ENCODE measurements at places on chromosomes 2 and 18.

DNA sequence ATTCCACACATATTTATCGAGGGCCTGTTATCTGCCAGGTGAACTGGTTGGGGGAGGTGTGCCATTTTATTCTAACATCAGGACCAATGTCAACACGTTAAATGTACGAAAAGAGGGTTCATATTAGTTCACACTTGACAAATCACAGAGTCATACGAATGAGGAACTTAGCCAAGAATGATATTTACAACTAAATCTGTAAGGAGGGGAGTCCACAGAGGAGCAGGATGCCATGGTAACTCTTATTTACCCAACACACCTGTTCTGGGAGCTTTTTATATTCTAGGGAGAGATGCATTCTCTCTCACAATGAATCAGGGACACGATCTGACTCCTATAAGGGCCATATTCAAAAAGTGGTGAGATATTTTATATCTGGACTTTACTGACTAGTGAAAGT is 144.1 kb downstream of the CDC42EP3 start:
- DNase-seq, result peak; percentile 86

- no peak for DNase-seq
These were observed 471.7 kb upstream of the CDH20 start for GRCh38 chr18:60861575-60861974.

DNA sequence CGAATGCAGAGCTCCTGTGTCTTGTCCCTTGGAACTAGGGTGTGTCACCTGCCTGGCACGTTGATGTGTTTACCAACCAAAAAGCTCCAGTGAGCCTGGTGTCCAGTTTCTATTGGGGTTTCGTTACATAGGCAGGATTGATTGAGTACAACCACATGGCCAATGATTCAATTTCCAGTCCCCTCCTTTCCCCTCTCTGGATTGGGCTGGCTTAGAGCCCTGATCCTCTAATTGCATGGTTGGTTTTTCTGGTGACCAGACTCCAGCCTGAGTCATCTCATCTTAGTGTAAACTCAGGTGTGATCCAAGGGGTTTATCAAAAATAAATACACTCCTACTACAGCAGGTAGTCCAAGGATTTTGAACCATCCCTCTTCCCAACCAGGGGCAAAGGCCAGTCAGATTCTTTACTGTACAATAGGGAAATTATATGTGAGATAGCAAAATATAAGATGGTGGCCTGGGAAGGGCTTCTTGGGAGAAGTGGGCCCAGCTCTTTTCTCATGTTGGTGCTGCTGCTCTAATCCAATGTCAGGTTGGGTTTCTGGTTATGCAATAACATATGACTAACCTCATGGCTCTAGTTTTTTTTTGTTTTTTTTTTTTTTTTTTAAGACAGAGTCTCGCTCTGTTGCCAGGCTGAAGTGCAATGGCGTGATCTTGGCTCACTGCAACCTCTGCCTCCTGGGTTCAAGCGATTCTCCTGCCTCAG is 64.7 kb upstream of the MGAT5 start:
- DNase-seq, result no peak

GRCh38 chr2:179354739-179355537 is 90.3 kb upstream of the SESTD1 start:
- DNase-seq, result no peak

- no peak for DNase-seq
These were observed 685.1 kb upstream of the SLC8A1 start for GRCh38 chr2:41137031-41137430.

- DNase-seq, result no peak
These were observed 156.8 kb upstream of the UNC80 start for GRCh38 chr2:209614690-209615369.

DNA sequence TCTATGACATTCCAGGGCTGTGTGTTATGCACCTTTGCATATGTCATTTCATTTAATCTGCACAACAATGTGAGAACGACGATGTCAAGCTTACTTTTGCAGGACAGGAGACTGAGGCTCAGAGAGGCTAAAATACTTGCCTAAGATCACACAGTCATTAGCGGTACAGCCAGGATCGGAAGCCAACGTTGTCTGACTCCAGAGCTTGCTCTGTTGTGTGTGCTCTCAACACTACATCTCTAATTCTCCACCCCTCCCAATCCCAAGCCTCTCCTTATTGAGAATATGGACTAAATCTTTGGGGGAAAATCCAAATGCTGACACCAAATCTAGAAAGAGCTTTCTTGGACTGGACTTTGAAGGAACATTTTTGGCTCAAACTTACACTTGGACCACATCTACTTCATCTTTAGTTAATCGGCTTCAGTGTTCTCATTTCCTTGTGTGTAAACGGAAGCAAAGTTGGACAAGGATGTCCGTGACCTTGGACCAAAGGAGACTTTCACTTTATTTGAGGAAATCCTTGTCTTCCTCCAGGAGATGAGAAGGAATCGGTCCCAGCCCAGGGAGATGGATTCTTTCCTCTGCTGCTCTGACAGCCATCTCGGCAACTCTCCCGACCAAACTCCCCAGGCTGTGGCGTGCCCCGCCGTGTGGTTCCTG is 242.4 kb downstream of the LPIN1 start:
- DNase-seq, result no peak

DNA sequence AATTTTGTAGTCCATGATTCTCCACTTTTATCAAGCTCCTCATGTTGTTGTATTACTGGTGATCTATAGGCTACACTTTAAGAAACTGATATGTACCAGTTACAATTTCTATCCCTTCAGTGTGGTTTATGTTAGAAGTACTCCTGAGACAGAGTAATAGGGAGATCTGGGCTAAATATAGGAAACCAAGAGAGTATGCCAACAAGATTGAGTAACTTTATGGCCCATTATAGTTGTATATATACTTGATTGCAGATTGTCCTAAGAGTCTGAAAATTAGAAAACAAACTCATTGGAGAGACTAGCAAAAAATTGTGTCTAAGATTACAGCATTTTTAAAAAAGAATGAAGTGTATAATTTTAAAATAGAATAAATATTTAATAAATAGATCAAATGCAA is 605.6 kb downstream of the XIRP2 start:
- no peak for DNase-seq

DNA sequence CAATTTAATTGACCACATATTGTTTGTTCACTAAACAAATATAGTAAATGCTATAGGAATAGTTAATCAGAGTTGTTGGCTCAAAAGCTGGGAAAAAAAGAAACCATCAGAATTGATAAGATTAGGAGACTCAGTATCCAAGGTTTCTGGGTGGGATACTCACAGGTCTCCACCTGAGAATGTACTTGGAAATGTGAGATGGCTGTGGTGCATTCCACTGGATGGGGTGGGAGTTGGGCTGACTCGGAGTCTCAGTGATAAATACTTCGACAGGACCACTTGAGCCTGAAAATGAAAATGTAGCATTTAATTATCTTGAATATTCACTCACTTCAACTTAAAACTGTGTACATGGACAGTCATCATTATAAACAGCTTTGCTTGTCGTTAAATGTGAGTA is 21.2 kb downstream of the FN1 start:
- DNase-seq, result no peak

DNA sequence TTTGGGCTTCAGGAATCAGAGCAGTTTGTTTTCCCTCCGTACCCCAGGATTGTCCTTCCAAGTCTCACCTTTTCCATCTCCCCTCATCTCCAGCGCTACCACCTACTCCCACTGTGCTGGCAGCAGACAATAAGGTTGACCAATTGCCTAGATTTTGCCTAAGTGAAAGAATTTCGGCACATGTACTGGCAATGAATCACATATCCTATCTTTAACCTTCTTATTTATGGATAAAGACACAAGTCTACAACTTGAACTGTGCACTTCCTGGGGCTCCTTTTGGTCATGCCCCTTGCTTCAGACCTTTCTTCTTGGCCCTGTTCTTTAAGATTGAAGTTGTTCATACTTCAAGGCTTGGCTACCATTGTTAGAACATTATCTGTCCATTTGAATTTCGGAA is 71.4 kb downstream of the KCMF1 start:
- no peak for DNase-seq

DNA sequence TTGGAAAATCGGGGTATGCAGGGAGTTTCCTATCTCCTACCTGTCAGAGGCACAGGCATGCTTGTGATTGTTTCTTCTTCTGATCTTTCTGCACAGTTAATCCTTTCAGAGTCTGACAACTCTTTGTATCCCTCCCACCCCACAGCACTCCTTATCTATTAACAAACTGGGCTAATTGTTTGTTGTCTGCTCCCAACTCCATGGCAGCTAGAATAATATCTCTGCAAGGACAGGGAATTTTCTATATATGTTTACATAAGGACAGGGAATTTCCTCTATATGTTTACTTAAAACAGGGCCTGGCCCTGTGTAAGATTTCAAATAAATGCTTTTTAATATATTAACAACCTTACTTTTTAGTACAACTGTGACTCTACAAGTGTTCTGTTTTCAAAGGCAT is 36.0 kb upstream of the VRK2 start:
- DNase-seq, result no peak

DNA sequence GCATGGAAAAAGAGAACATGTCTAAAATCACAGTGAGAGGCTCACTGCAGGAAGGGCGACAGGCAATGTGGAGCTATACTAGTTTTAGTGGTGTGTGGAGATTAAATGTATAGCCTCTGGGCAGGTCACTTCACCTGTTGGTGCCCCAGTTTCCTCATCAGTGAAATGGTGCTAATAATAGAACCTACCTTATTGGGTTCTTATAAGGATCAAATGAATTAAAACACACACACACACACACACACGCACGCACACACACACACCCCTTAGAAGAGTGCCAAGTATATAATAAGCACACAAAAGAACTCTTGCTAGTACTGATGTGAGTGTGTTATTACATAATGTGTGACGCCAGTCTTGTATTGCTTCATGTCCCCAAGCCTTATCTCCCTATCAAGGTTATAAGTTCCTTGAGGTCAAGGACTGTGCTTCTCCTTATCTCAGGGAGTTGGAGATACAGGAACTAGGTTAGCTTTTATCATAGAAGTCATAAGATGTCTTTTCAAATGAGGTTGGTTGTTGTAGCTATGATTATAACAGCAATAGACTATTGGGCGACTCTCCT is 98.0 kb upstream of the CXCR4 start:
- DNase-seq, result no peak

DNA sequence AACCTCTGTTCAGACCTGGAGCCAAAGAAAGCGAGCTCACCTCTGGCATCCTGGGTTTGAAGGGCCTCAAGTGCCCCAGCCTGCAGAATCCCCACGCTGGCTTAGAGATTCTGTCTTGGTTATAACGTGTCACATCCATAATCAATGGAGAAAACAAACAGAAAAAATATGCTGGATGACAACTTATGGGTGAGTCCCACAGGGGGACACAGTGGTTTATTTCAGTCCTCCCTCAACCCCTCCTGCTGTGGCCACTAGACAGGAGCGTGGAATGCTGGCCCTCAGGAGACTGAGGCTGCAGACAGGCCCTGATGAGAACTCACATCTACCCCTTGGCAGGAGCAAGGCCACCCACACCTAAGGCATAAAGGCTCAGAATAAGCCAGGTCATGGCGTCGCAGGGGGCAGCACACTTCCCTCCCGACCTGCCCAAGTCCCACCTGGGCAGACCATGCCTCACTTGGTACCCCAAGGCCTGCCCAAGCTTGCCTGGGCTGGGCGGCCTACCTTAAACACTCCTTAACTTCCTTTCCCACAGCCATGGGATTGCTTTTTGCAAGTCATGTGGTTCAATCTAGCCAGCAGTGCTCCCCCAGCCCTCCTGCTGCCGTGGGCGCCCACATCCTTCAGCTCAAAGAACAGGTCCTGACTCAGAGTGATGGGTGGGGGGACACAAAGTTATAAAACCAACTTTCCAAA is 19.9 kb downstream of the COX7A2L start:
- no peak for DNase-seq

- DNase-seq, result no peak
These were observed 426.9 kb downstream of the PARD3B start for GRCh38 chr2:204972161-204972560.

DNA sequence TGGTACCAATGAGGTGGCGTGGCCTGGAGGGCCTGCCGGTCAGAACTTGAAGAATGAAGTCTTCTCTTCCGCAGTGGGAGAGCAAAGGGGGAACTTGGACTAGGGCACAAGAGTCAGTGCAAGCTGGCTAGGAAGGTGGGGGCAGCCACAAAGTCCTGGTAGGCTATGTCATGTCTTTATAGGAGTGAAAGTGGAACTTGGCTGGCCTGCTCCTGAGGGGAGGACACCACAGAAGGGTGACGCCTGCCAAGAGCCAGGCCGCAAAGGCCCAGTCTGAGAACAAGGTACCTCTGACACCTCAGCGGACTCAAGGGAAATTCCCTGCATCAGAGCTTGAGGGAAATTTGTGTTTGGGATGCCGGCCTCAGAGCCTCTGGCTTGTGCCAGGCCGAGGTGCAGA is 32.2 kb upstream of the MAP3K20 start:
- DNase-seq, result no peak

GRCh38 chr18:40055262-40055661 is 1899.8 kb upstream of the PIK3C3 start:
- DNase-seq, result no peak

DNA sequence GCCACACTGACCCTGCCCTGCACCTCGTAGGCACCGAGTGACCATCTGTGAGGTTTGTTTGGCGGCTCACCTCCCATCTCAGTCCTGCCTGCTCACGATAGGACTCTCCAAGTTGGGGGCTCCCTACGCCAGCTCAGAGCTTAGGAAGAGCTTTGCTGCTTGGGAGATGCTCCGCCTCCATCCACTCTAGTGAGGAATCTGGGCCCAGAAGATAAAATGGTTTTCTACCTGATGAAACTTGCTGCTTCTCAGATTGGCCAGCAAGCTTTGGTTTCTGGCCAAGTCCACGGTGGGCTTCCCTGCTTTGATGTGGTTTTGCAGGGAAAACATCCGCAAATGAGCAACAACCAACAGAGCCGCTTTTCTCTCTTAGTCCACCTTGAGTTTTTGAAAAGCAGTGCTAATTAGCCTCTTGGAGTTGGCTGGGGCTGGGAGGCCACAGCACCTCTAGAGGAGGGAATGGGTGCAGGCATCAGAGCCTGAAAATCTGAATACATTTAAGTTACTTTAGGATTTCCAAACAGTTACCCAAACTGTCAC is 42.2 kb downstream of the THNSL2 start:
- DNase-seq, result no peak

- DNase-seq, result no peak
These were observed 1325.2 kb upstream of the DDX18 start for GRCh38 chr2:116489292-116489691.

GRCh38 chr2:174914853-174915760 is 90.1 kb downstream of the CHN1 start:
- no peak for DNase-seq

DNA sequence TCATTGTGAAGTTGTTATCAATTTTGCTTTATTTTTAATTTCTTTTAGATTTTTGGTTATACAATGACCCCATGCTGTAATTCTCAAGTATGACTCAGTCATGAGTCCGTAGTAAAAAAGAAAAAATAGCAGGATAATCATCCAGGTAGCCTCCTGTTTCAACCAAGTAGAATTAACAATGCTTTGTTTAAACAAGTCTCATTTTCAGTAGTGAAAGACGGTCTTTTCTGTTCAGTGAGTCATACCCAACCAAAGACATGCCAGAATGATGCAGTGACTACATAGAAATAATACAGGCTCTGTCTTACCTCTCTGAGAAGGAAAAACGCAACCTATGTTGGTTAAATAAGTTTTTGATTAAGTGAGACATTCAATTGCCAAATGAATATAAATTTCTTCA is 67.8 kb upstream of the DSC1 start:
- DNase-seq, result no peak

All from NCI-H2081 (cell line).